ENCODE measurements at places on chromosomes 4 and X.

DNA sequence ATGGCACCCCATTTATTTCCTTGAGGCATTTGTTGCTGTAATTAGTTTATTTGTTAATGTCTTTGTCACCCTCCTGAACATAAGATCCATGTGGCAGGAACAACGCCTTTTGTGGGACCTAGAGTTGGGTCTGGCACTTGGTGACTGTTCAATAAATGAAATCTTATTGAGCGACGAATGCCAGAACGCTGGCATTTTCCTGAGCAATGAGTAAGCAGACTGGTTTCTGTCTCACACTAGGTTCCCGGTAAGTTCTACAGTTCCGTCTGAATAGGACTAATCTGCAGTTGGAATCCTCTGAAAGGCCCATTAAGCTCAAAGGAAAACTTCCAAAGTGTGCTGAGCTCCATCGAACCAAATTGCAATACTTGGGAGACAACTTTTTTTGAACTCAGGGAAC, 49.2 kb downstream of the GATB start:
- no peak for DNase-seq

DNA sequence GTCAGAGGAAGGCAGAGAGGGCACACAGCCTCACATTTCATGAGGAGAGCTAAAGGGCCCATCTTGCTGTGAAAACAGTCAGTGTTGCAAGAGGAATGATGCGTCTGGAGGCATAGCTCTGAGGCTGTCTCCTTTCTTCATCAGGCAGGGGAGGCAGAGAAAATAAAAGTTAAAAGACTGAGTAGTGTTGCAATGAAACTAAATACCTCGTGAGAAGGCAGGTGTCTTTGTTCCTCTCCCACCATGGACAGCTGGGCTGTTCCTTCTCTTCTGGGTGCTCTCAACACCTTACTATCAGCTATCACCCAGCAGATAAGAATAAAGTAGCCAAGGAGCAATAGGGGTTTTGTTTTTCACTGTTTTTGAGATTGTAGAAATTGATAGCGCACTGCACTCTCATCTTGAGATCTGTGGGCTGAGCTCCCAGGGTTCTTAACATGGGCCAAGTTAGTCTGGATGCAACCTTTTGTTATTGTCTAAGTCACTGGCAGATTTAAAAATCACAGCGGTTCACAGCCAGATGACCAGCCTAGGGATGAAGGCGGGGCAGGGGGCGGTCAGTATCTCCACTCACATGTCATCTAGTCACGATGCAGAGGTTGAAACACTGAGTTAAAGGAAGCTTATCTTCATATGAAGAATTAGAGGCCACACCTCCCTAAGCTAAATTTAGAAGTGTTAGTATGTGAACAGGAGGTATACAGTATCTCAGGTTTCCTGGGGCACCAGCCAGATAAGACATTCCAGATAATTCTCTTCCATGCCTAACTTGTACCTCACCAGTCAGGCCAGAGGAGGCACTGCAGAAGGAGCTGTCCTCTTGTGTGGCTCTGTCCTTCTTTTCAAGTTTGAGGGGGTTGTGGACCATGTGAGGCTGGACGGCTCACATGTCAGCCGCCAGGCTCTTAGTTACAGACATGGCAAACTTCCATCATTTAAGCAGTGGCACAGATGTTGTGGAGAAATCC, 36.9 kb downstream of the PARM1 start:
- DNase-seq = no peak

DNA sequence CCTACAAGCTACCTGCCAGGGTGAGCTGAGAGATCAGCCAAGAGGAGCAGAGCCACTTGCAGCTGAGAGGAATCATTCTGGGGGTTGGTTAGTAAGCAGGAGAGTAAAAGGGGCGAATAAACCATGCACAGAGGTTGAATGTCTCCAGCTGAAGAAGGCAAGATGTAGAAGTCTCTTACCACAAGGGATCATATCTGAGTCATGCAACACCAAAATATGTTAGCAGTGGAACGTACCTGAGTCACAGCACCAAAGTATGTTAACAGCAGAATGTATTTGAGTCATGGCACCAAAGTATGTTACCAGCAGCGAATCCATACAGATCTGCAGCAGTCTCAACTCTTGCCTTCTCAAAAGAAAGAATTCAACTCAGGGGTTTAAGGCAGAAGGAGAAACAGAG, 29.9 kb downstream of the C4orf51 start:
- DNase-seq = no peak

- no peak for DNase-seq
Observed at GRCh38 chr4:155734065-155734464, 24.8 kb upstream of the GUCY1B1 start.

GRCh38 chr4:1887052-1887451, 15.9 kb downstream of the NSD2 start:
- DNase-seq = no peak

- DNase-seq = no peak
Observed at GRCh38 chr4:82624819-82625218, 63.0 kb upstream of the TMEM150C start.

GRCh38 chr4:24497221-24497620, 87.1 kb downstream of the DHX15 start:
- DNase-seq = no peak

DNA sequence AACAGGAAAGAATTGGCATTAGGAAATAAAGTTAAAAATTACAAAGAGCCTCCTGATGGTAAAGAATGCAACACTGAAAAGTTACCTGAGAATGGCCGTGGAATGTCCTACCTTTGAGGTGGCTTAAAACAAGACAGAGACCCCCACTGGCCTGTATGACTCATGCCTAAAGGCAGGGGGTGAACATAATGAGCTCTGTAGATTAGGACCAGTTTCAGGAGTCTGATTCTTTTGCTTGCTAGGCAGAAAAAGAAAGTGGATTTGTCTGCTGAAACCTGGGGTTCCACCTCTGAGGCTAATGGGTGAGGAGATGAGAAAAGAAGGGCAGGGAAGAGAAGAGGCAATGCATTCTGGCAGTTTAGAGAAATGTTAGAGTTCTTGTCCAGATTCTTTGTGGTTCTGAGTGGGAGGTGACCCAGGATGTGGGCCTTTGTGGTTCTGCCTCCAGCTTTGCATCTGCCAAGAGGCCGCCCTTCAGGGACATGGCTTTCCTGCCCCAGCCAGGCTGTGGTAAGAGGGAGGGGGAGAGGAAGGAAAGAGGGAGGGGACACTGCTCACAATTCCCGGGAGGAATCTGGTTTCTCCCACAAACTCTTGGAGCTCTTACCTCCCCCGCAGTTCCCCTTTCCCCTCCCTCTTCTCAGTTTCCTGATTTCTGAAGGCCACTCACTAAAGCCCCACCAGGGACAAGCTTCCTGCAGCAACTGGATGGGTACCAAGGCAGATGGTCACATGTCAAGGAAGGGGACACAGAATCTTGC, 109.6 kb downstream of the EFNB1 start:
- DNase-seq = no peak

DNA sequence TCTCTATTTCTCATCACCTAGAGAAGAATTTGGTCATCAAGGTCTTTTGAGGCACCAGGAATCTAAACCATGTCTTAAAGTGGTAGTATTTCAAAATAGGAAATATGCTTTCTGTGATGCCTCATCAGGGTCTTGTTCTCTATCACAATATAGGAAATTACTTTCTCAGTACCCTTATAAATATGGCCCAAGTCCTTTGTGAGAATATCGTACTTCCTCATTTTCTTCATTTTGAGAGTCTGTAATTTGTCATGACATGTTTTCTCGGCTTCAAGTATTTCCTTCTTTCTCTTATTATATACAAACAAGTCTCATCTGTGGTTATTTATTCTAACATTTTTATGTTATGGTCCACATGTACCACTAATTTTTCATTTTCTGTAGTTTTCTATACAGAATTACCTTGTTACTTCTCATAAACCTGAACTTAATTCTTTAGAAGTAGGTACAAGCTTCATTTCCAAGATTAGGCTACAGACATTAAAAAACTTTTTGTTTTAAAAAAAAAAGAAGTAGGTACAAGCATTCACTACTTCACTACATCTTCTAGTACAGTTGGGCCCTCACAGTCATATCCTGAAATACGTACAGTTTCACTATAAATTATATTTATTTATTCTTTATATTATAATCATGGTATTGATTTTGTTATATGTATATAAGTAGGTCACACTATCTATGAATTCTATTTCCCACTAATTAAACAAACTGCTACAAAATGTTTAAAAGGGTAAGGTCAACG, 54.4 kb downstream of the KLHL13 start:
- no peak for DNase-seq

- no peak for DNase-seq
Observed at GRCh38 chr4:125573368-125573767, 258.6 kb downstream of the FAT4 start.

DNA sequence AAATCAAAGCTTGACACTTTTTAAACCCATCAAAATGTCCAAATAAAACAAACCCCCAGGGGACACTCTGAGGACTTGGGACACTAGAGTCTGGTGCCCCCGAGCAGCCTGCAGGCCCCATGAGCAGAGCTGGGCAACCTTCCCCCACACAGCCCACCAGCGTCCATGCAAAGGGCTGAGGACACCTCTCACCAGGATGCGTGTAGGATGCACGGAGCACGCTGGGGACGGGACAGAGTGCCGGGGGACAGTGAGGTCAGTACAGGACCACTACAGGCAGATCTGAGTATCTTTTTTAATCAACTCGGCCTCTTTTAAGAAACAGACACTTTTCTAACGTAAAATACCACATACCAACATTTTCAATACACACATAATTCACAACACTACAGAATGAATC, 6.9 kb downstream of the GAK start:
- no peak for DNase-seq

DNA sequence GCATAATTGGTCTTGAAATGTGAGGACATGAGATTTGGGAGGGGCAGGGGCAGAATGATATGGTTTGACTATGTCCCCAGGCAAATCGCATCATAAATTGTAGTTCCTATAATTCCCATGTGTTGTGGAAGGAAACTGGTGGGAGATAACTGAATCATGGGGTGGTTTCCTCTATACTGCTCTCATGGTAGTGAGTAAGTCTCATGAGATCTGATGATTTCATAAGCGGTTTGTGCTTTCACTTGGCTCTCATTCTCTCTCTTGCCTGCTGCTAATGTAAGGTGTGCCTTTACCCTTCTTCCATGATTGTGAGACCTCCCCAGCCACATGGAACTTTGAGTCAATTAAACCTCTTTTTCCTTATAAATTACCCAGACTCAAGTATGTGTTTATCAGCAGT, 2595.9 kb downstream of the PCDH7 start:
- no peak for DNase-seq

GRCh38 chr4:162499478-162499877, 335.7 kb upstream of the FSTL5 start:
- no peak for DNase-seq

DNA sequence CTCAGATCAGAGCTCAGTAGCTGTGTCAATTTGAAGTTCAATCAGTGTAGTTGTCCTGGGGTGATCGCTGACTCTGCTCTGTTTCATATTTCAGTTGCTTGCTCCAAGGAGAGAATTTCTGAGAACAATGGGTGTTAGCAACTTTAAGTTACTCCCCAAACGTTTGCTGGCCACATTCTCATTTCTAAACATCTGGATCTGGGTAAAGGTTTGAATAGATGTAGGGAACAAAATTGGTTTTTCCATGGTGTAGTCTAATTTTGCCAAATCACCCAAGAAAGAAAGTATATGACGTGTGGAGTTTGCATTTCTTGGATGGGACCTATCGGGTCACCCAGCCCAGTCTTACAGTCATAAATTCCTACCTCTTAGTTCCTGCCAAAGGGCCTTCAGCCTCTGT, 103.7 kb downstream of the AKAP4 start:
- DNase-seq = no peak

DNA sequence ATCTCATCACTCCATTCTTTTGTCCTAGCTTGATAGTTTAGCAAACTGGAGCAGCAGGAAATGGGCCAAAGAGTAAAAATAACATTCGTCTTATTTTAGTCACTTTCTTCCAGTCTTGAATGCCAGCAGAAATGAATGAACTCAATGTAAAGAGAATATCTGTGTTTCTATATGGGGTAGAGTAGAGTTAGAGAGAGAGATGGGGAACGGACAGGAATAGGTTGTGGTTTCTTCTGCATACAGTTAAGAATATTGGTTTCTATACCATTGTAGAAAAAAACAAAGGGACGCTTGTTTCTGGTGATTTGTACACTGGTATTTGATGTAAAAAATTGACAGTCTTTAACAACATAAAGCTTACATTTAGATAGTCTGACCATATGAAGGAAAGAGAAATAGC, 8.9 kb downstream of the GPR174 start:
- no peak for DNase-seq

DNA sequence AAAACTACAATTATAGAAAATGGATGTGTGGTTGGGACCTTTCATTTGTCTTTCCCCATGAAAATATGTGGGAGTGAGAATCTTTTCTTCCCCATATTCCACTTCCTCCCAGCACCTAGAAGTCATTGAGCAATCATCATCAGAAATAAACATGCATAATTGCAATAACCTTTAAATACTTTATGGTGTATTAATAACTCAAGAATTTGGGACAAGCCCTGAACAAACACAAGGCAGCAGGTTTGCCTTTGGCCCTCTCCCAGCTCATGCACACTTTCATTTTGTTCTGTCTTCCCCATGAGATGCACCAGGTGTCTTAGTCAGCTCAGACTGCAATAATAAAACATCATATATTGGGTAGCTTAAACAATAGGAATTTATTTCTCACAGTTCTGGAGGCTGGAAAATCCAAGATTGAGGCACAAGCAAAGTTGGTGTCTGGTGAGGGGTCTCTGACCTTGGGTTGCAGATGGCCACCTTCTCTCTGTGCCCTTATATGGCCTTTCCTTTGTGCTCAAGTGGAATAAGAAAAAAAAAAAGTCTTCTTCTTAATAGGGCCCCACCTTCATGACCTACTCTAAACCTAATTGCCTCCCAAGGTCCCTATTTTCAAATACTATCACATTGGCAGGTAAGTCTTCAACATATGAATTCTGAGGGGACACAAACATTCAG, 34.7 kb upstream of the TMEM184C start:
- DNase-seq = no peak

GRCh38 chr4:16684097-16684496, 214.3 kb downstream of the LDB2 start:
- no peak for DNase-seq

DNA sequence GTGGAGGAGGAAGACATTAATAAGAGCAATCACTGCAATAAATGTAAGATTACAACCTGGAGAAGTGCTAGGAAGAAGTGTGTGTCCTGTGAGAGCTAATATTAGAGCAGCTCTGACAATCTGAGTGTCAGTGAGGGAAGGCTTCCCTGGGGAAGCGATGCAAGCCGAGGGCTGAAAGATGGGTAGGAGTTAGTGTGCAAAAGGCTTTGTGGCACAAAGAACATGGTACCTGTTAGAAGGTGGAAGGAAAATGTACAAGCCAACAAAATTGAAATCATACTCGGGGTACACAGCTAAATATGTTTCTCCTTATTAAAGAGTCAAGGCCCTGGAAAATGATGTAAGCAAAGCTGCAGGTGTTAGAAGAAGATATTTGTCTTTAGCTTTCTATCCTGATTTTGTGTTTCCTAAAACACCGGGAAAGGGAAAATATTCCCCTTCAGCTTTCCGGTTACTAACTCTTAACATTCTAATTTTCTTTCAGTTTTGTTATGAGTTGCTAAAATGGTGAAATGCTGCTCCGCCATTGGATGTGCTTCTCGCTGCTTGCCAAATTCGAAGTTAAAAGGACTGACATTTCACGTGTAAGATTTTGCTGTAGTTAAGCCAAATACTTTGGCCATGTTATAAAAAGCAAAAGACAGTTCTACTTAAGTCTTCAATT, 808 bp downstream of the THAP6 start:
- DNase-seq = no peak

GRCh38 chr4:152283801-152284470, 252.0 kb downstream of the FBXW7 start:
- no peak for DNase-seq
